ENCODE measurements at places on chromosomes 5 and 9. TPM values are rescaled to one million over a fixed set of nuclear protein-coding genes. Genes with fewer than 3 reads are reported as not detected.

DBH gene
- not detected for total RNA-seq

ZDHHC11 gene
- total RNA-seq, result 4.5 TPM

SVEP1 gene
- total RNA-seq, result not detected

MRPL22 gene
- total RNA-seq, result 75.3 TPM

INSL4 gene
- not detected for total RNA-seq

ARSK gene
- 5.2 TPM for total RNA-seq

IRX4 gene
- not detected for total RNA-seq

FAM221B gene
- total RNA-seq, result not detected

C8G gene
- not detected for total RNA-seq

IFNK gene
- total RNA-seq, result not detected

MAP1B gene
- 0.10 TPM for total RNA-seq

C5orf58 gene
- total RNA-seq, result not detected

SHISAL2B gene
- total RNA-seq, result not detected

AFF4 gene
- 22.9 TPM for total RNA-seq

IL3 gene
- 0.20 TPM for total RNA-seq

DNA sequence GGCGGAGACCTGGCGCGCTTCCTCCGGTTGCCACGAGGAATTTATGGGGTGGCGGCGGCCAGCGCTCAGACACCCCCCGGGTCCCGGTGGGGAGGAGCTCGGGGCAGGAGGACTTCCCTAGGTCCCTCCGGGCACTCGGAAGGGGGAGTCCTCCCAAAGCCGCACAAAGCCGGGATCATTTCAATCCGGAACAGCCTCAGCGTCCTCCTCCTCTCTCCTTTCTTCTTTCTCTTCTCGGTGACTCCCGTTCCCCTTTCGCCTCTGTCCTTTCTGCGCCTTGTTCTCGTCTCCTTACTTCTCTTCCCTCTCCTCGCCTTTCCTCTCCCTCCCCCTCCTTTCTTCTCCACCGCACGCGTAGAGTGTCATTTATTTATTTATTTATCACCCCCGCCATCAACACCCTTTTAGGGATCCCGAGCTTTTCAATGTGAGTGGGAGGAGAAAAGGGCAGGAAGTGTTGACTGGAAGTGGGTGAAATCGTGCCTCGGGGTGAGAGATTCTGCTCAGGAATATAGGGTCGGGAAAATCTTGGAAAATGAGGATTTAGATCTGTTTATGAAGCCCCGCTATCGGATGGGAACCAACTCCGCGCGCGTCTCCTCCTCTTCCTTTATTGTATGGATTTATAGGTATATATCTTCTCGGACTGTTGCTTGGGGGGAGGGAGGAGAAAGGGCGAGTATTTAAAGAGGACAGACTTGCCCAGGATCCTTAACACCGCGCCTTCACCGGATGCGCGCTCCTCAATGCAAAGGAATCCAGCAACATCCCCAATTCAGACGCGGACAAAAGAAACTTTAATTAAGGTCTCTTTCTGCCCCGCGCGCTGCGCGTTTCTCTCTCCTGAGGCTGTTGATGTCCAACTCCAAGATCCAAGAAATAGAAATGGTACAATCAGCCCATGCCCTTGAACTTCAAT, 2.0 kb upstream of the ZNF462 start:
- H3K27me3 ChIP-seq, result peaks cover 83% of the 10 kb centered on the region
- DNase-seq, result no peak
- H3K36me3 ChIP-seq, result peaks cover 5% of the 10 kb centered on the region
- H3K27ac ChIP-seq, result no peak overlapping the region

DNA sequence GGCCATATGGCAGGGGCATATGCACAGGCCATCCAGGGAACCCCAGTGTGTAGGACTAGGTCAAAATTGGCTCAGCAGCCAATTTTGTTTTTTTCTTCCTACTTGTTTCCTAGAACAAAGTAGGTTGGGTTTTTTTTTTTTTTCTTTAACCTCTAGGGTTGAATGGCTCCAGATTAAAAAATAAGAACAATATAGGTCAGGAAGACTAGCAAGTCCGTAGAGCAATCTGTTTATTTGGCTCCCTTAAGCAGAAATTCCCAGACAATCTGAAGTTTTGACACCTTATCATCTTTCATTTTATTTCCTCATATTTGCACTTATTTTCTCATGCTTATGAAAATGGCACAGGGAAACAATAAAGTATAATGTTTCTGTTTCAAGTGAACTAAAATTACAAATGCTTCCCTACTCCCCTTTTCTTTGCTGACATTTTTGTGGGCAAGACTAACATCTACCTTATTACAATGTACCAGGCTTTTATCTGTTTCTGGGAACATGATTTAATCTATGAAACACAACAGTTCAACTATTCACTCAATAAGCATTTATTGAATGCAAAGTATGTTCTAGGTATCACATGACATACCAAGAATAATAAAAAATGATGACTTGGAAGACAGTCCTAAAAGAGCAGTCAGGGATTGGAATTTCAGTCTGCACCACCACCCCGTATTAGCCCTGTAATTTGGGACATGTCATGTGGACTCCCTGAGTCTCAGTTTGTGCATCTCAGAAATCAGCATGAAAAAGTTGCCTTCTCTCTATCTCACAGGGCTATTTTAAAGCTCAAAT, 30.5 kb downstream of the TLR4 start:
- peaks cover 5% of the 10 kb centered on the region for H3K27me3 ChIP-seq
- no peaks in the 10 kb centered on the region for H3K36me3 ChIP-seq
- H3K4me3 ChIP-seq, result no peak overlapping the region

GRCh38 chr9:37503736-37504135, 18.0 kb downstream of the POLR1E start:
- H3K4me1 ChIP-seq, result peaks cover 10% of the 10 kb centered on the region
- peaks cover 34% of the 10 kb centered on the region for H3K36me3 ChIP-seq
- H3K4me3 ChIP-seq, result no peak overlapping the region

- no peak overlapping the region for H3K27ac ChIP-seq
- no peak overlapping the region for H3K4me3 ChIP-seq
- no peaks in the 10 kb centered on the region for H3K36me3 ChIP-seq
- DNase-seq, result no peak
Observed at GRCh38 chr5:136810261-136810801, 445.0 kb upstream of the TRPC7 start.

- no peak overlapping the region for H3K4me3 ChIP-seq
- no peak overlapping the region for H3K27ac ChIP-seq
- peaks cover 2% of the 10 kb centered on the region for H3K36me3 ChIP-seq
- no peaks in the 10 kb centered on the region for H3K4me1 ChIP-seq
Observed at GRCh38 chr5:50301756-50302155, 139.3 kb downstream of the EMB start.

DNA sequence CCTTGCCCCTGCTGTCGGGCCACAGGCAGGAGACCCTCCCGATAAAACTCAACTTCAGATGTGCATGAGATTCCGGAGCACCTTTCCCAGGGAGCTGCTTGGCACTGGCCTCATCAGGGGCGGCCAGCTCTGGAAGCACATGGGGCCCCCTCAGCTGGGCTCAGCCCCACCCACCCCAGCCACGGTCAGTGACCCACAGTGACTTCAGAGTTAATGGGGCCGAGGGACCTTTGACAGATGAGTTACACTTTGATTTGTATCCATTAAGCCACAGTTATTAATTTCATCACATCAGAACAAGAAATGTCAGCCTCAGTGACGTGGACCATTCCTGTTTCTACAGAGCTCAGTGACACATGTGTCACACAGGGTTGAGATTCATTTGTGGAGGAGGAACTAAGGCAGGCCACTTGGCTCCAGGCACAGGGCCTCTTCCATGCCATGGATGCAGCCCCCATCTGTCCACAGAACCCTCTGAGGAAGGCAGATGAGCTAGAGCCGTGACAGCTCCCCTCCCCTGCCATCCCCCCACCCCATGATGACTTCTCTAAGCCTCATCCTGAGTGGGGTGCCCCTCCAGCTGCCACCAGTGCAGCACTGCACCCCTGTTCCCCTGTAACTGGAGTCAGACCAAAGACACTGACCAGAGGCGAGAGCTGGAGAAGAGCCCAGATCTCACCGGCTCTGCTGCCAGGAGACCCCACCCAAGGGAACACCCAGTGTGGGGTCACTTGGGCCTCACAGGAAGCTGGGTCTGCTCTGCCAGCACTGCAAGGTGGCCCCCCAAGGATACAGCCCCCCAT, 69.4 kb upstream of the ADAMTS2 start:
- H3K27ac ChIP-seq, result no peak overlapping the region
- H3K4me3 ChIP-seq, result no peak overlapping the region
- H3K4me1 ChIP-seq, result no peaks in the 10 kb centered on the region
- no peak for DNase-seq
- H3K27me3 ChIP-seq, result peaks cover 12% of the 10 kb centered on the region

- H3K4me1 ChIP-seq, result peaks cover 30% of the 10 kb centered on the region
- no peak overlapping the region for H3K4me3 ChIP-seq
- peak; percentile 37 for DNase-seq
- no peak overlapping the region for H3K27ac ChIP-seq
- H3K36me3 ChIP-seq, result peaks cover 2% of the 10 kb centered on the region
- H3K27me3 ChIP-seq, result no peaks in the 10 kb centered on the region
Observed at GRCh38 chr5:16550316-16550952, 66.4 kb downstream of the RETREG1 start.

DNA sequence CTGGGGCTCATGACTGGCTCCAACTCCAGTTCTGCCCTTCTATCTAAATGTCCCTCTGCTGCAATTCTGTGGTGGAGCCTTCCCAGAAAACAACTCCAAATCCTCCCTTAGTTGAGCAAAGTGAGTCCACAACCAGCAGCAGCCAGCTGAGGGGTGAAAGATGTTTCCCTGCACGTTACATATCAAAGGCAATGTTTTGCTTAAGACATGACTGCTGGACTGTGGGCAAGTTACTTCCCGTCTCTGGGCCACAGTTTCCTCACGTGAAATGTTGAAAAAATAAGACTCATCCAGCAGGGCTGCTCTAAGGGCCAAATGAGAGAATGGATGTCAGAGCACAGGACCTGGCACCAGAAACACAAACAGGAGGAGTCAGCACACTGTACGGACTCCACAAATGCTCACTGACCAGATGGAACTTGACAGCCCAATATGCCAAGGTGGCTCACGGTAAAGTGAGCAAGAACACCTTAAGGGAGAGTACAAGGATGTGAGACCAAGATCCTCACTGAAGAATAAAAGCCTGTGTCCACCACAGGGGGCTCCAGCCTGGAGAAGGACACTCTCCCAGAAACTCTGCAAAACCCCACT, 138.4 kb upstream of the ABCA1 start:
- no peak overlapping the region for H3K4me3 ChIP-seq
- H3K4me1 ChIP-seq, result peaks cover 10% of the 10 kb centered on the region
- H3K36me3 ChIP-seq, result no peaks in the 10 kb centered on the region
- DNase-seq, result no peak
- no peak overlapping the region for H3K27ac ChIP-seq
- peaks cover 8% of the 10 kb centered on the region for H3K27me3 ChIP-seq

GRCh38 chr9:69089491-69089890, 53.9 kb downstream of the FXN start:
- H3K4me1 ChIP-seq, result no peaks in the 10 kb centered on the region
- no peak overlapping the region for H3K27ac ChIP-seq
- DNase-seq, result no peak
- no peaks in the 10 kb centered on the region for H3K36me3 ChIP-seq
- no peak overlapping the region for H3K4me3 ChIP-seq

DNA sequence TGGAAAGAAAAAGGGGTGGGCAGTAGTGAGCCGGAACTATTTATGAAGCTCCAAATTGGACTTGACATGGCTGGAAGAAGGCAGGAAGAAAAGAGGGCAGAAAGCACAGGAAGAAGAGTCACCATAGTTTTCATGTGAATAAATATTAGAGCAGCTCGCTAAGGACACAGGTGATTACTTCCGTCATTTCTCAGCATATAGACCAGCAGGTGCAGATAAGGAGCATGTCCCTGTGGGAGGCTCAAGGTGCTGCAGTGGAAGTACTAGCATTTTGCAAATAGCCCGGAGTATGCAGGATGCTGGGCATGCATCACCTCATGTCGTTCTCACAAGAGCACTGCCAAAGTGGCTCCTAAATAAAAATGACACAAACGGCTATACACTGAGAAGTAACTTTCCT, 71.3 kb upstream of the HTR4 start:
- no peak for DNase-seq
- H3K27me3 ChIP-seq, result peaks cover 14% of the 10 kb centered on the region
- H3K36me3 ChIP-seq, result no peaks in the 10 kb centered on the region
- no peak overlapping the region for H3K4me3 ChIP-seq
- H3K4me1 ChIP-seq, result no peaks in the 10 kb centered on the region

DNA sequence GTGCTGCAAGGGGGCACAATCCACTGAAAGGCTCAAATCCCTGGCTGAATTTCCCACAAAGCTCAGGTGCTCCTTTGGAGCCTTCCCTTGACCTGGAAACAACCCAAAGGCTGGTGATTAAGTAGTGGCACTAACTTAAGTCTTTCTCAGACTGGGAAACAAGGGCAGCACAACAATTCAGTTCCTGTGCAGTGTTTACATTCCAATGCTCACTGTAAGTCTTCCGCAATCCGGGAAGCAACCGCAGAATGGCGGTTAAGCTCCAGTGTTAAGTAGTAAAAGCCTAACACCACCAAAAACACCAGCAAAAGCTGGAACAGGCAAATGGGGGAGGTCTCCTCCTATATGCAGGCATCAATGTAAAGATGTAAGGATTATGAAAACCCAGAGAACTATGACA, 117.2 kb downstream of the TRPM3 start:
- H3K27ac ChIP-seq, result no peak overlapping the region
- H3K27me3 ChIP-seq, result no peaks in the 10 kb centered on the region

DNA sequence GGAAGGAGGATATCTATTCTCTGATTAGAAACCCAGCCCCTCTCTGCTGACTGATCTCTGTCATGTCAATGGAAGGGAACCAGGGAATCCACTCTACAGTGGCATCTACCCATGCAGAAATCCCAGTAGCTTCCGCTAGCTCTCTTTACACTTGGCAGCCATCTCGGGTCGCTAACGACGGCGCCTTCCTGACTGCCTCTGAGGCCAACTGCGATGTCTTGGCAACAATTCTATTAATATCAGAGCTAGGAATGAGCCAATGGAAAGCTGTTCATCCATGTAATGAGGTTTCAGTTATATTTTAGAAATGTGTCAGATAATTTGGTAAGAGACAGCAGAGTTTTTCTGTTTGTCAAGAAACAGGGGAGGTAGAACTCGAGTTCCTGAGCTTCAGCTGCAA, 67.6 kb upstream of the ATP10B start:
- H3K27me3 ChIP-seq, result peaks cover 7% of the 10 kb centered on the region
- no peaks in the 10 kb centered on the region for H3K4me1 ChIP-seq
- DNase-seq, result no peak
- no peaks in the 10 kb centered on the region for H3K36me3 ChIP-seq

GRCh38 chr5:11905206-11905605, 960 bp upstream of the CTNND2 start:
- no peak for DNase-seq
- H3K27ac ChIP-seq, result no peak overlapping the region
- H3K36me3 ChIP-seq, result no peaks in the 10 kb centered on the region
- peak overlapping the region; percentile 0 for H3K4me3 ChIP-seq
- peaks cover 53% of the 10 kb centered on the region for H3K27me3 ChIP-seq

GRCh38 chr5:173669483-173669882, 53.0 kb upstream of the BOD1 start:
- no peak overlapping the region for H3K27ac ChIP-seq
- peaks cover 2% of the 10 kb centered on the region for H3K36me3 ChIP-seq
- no peak overlapping the region for H3K4me3 ChIP-seq
- no peak for DNase-seq
- H3K27me3 ChIP-seq, result peaks cover 4% of the 10 kb centered on the region
- H3K4me1 ChIP-seq, result no peaks in the 10 kb centered on the region

- H3K4me3 ChIP-seq, result no peak overlapping the region
- no peaks in the 10 kb centered on the region for H3K4me1 ChIP-seq
- peaks cover 4% of the 10 kb centered on the region for H3K27me3 ChIP-seq
- H3K27ac ChIP-seq, result no peak overlapping the region
- H3K36me3 ChIP-seq, result no peaks in the 10 kb centered on the region
Observed at GRCh38 chr9:2354856-2355696, 266.5 kb upstream of the VLDLR start.
